NCI-H2081 treated with DMSO at 0.1 percent for 48 hours (cell line): ENCODE measurements at places on chromosomes 16 and 17.

DNA sequence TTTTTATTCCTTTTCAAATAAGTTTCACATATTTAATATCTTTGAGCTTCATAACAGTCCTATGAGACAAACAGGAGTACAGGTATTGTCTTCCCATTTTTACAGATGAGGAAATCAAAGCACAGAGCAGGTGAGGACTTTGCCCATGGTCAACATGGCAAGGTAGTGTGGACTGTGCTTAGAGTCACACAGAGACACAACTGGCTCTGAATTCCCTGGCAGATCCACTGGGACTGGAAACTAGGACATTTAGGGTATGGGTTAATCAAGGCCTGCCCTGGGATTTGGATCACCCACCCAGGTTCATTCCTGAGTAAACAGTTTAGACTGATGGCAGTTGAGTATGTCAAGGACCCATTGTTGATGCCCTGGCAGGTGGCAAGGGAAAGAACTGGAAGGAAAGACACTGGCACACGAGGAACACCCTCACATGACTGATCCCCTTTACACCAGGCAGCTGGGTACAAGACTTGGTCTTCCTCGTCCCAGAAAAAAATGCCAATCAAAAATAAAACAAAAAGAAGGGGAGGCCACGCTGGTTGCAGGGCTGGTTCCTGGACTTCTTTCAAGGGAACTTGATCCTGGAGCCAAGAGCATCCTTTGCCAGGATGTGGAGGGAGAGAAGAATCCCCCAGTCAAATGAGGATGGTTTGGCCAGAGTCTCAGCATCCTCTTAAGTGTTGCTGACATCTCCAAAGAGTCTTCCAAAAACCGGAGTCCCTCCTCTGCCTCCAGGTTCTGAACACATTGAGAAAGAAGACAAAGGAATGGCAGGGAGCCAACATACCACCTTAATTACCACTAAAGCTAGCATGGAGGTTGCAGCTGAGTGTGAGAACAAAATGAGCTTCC lies 34.9 kb downstream of the CHD9 start:
- no peak for DNase-seq

- no peak for DNase-seq
Measured at GRCh38 chr17:17141860-17142552, 64.1 kb downstream of the PLD6 start.

DNA sequence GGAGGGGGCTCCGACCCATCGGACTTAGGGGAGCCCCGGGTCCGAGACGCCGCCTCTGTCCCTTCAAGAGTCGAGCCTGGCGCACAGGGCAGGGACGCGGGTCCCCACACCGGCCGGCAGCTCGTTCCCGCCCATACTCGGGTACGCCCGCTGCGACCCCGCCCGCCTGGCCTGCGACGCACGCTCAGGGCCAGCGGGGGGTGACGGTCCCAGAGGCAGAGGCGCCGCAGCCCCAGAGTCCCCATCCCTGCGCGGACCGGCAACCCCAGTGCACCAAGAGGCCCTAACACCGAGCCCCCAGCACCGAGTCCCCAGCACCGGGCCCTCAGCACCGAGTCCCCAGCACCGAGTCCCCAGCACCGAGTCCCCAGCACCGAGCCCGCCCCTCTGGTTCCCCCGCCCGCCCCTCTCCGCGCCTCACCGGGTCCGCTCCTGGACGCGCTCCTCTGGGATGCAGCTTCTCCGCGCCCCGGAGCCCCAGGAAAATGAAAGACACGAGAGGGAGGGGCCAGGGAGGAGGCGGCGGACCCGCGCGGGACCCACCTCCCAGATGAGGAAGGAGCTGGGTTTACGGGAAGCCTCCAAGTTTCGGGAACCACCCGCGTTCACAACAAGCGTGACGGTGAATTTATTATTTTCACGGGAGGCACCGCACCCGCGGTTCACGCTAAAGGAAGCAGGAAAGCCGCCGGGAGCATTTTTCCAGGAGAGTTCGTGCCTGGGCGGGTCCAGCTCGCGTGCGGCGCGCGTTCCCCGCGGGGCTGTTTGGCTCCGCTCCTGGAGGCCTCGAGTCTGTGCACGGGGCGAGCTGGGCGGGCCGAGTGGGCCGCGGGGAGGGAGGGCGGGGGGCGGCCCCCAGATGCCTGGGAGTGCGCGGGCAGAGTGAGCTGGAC lies at the start of gene SECTM1:
SECTM1 (minus strand) TSS at position 488 of the 893 bp plus-strand sequence. CDS start 6,526 bp downstream, outside the sequence.
- DNase-seq = no peak

GRCh38 chr16:11848842-11849241 lies 2.5 kb downstream of the RSL1D1 start:
- no peak for DNase-seq

GRCh38 chr17:60535382-60536279 lies 9.6 kb upstream of the APPBP2 start:
- DNase-seq = no peak

DNA sequence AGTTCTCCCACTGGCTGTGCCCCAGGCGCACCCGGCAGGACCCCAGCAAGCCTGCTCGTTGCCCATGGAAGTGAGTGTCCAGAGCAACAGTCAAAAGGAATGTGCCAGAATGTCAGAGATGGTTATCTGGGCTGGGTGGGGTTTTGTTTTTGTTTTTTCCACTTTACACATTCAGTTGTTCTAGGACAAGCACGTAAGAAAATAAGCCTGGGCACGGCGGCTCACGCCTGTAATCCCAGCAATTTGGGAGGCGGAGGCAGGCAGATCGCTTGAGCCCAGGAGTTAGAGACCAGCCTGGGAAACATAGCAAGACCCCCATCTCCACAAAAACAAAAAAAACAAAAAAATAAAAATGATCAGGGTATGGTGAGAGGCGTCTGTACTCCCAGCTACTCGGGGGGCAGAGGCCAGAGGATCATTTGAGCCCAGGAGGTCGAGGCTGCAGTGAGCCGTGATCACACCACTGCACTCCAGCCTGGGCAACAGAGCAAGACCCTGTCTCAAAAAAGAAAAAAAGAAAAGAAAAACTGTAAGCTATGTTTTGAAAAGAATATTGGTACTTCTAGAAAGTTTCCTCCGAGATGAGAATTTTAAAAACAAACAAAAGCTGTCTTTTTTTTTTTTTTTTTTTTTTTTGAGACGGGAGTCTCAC lies 8.3 kb downstream of the NDUFAF8 start:
- no peak for DNase-seq

GRCh38 chr16:68082629-68083238 lies 2.4 kb upstream of the NFATC3 start:
- DNase-seq = no peak

GRCh38 chr17:58176200-58176599 lies 9.4 kb downstream of the OR4D2 start:
- no peak for DNase-seq

DNA sequence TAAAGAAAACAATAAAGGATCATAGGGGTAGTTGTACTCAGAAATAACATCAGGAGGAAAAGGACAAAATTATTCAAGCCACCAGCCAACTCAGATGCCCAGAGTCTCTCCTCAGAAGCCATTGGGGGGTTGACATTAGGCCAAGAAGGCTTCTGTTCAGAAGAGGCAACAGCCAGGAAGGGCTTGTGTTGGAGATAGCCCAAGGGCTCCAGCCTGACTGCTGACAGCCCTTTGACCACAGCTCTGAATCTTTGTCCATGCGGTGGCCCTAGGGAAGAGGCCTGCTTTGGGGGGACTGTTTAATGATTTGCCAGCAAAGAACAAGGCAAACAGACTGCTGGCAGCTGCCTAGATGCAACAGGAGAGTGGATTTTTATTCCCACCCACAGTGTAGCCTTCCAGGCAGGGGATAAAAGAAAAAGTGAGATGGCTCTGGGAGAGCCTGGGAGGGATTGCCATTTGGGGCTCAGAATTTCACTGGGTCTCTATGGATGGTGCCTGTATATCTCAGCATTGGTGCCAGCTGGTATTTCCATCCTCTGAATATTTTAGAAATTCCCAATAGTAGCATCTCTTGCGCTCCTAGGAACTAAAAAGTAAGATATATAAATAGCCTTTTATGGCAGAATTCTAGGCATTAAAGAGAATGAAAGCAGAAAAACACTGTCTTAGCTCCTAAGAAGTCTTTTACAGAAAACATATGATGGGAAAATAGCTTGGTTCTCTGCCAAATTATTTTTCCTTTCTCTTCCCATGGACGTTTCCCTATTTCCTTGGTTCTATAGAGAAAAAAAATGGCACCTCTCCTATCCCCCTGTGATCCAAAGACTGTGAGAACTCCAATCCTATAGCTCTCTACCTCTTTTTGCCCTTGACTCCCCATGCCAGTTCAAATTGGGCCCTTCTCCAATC lies 29.4 kb upstream of the SUPT4H1 start:
- DNase-seq = no peak

DNA sequence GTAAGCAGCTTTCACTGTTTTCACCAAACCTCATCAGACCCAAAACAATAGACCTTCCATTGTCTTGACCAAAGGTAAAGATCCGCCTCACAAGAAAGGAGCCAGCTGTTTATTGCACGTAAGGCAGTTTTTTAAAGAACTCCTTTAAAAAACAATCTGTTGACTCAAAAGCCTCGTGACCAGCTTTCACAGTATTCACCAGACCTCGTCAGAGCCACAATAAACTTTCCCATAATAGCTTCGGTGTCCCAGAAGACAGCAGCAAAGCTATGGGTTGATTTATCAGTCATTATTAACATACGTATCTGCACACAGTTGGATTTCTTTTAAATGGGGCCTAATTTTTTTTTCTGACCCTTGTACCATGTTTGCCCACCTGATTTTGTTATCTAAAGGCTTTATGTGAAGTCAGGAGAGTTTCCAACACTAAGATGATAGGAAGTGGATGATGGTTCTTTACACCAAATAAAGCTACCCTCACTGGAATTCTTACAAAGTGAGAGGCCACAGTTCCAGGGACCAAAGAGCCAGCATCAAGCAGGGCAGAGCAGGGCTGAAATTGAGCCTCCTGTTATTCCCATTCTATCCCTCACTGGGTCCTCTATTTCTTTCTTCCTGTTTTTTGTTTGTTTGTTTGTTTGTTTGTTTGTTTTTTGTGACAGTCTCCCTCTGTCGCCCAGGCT lies 17.6 kb upstream of the HELZ start:
- DNase-seq = no peak

- no peak for DNase-seq
Measured at GRCh38 chr17:8332688-8333087, 7.0 kb upstream of the ODF4 start.

DNA sequence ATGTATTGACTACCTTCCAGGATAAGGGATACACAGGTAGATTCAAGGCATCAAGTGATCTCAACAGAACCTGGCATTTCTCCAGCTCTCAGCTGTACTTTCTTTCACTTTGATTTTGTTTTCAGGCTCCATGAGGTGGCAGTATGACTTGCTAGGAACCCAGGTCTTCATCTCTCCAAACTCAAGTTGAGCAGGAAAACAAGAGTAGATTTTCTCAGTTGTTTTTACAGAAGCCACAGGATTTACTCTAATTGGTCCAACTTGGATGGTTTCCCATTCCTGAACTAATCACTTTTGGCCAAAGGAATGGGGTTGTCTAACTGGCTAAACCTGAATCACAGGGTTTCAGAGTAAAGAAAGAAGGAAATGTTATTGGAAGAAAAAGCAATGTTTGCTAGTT lies 146.6 kb downstream of the TRIM37 start:
- no peak for DNase-seq

DNA sequence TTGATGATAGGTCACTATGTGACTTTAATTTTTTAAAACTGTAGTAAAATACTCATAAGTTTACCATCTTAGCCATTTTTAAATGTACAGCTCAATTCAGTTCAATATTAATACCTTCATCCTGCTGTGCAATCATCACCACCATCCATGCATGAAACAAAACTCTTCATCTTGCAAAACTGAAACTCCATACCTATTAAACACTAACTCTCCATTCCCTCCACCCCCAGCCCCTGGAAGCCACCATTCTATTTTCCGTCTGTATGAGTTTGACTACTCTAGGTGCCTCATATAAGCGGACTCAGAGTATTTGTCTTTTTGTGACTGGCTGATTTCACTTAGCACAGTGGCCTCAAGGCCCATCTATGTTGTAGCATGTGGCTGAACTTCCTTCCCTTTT lies 9.4 kb upstream of the CNEP1R1 start:
- DNase-seq = no peak
